ENCODE measurements at places on chromosomes 3 and 15.
A peak's percentile ranks its signal among the peaks of the same experiment; 100 is the strongest.

DNA sequence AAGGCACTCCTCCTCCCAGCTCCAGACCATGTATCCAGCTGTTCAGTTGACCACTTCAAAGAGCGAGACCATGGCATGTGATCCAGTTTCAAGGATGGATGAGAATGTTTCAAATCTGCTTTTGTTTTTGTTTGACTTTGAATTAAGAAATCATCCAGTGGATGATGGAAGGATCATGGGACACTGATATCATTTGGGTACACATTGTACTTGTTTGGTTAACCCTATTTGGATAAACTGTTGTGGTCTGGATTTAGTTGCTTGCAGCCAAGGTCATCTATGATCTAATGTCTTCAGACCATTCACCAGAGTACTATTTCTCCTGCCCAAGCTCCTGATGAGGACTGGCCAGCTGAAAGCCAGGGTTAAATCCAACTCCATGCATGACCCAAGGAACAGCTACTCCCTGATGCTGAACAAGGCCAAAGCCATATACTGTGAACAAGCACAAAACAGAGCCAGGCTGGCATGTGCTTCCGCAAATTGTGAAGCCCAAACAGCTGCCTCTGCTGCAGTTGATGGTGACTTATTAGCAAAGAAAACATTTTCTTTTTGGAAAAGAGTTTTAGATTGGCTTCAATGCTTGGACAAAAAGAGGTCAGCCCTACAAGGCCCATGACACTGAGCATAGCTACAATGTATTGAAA lies 5.2 kb upstream of the ADAMTS17 start:
- DNase-seq = no peak

- peak; percentile 72 for DNase-seq
These were observed 12.4 kb downstream of the TNK2 start for GRCh38 chr3:195895861-195896360.

- DNase-seq = no peak
These were observed 84.0 kb downstream of the FILIP1L start for GRCh38 chr3:100030346-100030745.

DNA sequence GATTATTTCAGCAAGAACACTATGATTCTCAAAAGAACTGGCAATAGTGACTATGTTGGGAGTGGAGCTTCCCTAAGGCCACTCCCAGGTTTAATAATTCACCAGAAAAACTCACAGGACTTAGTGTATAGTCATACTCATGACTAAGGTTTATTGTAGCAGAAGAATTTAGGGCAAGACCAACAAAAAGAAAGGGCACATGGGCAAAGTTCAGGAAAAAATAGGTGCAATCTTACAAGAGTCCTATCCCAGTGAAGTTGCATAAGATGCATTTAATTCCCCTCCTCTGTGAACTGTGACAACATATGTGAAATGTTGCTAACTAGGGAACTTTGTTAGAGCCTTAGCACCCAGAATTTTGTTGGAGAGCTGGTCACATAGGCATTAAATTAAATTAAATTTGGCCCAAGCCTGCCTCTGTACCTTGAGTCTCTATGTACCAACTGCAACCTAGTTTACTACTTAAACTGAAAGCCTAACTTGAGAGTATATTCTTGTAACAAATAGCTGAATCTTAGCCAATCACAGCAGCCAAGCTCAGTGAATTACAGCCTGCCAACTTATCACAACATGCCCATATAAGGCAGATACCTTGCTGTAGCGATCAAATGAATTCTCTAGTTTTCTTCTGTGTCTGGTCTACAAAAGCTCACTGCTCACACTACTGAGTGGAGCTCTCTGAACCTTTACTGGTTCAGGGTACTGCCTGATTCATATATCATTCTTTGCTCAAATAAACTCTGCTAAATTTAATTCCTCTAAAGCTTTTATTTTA lies 386.2 kb upstream of the ARHGEF26 start:
- DNase-seq = no peak

DNA sequence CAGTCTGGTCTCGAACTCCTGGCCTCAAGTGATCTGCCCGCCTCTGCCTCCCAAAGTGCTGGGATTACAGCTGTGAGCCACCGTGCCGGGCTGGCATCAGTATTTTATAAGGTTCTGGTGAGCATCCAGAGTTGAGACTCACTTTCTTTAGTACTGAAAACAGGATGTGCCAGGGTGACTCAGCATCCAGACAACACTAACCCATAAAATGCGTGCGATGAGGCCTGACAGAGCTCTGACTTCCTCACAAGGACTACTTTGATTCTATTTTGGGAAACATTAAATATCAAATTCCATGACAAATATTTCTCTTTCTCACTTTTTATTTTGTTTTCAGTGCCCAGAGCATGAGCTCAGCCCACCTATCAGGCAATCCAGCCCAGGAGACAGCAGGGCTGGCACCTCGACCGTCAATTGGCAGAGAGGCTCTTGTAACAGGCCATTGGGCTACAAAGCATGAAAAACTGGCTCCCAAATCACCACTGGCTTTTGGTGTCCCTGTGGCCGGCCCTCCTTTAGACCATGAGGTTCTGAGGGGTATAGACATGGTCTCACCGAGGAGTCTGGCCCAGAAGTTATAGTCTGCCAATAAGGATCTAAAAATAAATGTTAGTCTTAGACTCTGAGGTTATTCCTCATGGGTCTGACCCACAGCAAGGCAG lies 75.0 kb downstream of the FEM1B start:
- peak; percentile 95 for DNase-seq

GRCh38 chr3:85574006-85574705 lies 615.4 kb downstream of the CADM2 start:
- DNase-seq = no peak

DNA sequence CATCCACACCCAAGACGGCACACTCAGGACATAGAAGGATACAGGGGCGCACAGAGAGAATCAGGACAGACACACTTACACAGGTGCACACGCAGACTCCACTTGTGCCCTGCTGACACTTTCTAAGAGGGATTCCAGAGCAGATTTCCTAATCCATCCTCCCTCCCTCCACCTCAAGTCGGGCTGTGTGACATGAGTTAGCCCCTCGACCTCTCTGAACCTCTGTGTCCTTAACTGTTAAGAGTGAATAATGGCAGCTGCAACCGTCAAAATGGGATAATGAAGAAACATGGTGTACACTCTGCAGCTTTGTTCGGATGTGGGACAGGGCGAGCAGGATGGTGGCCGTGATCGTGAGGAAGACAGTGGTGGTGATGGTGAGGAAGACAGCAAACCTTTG lies 100.1 kb downstream of the CPN2 start:
- DNase-seq = no peak

All from suppressor macrophage treated with lipopolysaccharide for 4 hours (primary cell).